Activated T-cell treated with anti-CD3 and anti-CD28 coated beads, Interleukin-2, amount 50 U/mL, for 24 hours (primary cell): ENCODE measurements at places on chromosomes 7 and 10.

- no peak for DNase-seq
Observed at GRCh38 chr10:45118929-45119328, 118.2 kb downstream of the ZNF22 start.

DNA sequence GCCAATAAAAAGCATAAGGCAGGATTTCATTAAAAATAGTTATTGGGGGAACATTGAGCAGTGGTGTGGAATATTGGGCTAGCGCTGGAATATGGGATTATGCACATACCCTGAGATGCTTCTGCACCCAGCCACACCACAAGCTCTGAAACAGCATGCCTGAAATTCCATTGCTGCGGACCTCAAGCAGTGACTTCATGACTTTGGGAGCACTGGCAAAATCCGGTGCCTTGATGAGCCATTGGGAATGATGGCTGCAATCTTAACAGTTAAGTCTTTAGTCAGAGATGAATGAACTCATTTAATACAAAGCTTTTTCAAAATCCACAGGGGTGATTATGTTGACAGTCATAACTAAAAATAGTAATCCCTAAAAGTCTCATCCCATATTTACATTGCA is 274.7 kb upstream of the MTPN start:
- DNase-seq: no peak

GRCh38 chr10:13955409-13956068 is 368.8 kb downstream of the PRPF18 start:
- no peak for DNase-seq

DNA sequence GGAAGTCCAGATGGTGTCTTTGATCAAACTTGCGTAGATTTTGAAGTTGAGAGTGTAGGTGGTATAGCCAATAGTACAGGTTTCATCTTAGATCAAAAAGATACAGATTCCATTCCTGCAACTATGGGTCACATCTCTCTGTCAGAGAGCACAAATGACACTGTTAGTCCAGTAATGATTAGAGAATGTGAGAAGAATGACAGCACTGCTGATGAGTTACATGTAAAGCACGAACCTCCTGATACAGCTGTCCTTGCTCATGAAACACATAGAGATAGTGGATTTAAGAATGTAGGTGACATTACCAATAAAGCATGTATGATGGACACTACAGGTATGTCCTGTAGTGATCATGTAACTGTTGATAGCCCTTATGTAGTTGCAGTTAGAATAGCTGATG is 59.1 kb downstream of the LOXL4 start:
- no peak for DNase-seq

DNA sequence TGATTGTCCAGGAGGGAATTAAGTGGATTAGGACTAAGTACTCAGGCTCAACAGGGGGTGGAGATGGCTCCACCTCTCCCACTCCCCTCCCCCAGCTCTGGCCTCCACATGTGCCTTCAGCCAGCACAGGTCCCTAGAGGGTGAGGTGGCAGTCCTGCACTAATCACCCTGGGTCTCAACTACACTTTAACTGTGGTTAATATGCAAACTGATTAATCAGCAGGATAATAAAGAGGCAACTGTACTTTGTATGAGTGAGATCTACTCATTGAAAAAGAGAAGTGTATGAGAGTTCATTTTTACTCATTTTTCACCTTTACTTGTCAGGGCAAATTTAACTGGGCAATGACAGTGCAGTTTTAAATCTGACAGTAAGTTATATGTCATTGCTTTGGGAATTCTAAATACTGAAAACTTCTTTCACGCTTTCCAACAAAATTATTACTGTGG is 223.8 kb upstream of the CCDC6 start:
- DNase-seq: no peak
